ENCODE measurements at places on chromosomes 5 and 9.

DNA sequence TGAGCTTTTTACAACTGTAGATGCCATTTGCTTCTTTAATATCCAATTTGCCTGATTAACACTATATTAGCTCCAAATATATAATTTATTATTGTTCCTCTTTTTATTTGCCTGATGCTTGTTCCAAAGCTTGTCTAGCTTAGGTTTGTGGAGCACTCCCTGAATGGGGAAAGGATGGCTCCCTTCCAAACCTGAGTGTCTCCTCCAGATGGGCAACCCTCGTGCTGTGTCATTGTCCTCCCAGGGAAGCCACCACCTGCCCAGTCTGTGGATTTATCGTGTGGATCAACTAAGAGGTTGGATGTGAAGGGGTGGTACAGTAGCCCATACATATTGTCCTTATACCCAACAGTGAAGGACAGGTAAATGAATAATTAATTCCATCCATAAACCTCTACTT is 404.9 kb downstream of the CDK5RAP2 start:
- DNase-seq, result no peak

- no peak for DNase-seq
These were observed 14.0 kb downstream of the OBP2B start for GRCh38 chr9:133195029-133195428.

- no peak for DNase-seq
These were observed 8.1 kb downstream of the PRDM12 start for GRCh38 chr9:130672466-130672865.

- DNase-seq, result no peak
These were observed 1.6 kb downstream of the DNLZ start for GRCh38 chr9:136361754-136362449.

DNA sequence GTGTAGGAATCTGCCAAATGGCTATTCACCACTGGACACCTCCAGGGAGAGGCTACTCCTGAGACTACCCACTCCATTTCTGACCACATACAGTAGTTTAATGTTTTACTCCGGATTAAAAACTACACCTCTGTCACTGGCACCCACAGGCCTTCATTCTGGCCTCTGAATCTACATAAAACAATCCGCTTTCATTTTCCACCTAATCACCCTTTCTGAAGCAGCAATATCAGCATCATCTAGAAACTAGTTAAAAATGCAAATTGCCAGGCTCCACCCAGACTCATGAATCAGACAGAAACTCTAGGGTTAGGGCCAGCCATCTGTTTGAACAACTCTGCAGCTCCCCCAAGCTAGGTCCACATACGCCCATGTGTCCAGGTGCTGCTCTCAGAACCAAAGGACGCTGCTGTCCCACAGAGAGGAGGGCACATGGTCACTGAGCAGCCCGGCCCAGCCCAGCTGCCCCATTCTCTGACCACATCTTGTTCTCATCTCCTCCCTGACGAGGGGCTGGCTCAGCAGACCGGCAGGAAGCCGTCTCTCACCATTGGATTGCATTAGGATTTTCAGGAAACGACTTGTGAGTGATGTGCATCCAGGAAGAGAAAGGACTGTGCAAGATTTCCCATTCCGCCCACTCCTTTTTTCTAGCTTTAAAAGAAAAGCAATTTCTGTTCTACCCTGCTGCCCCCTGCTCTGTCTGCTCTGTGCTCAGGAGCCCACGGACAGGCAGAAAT is 34.7 kb downstream of the ADAM19 start:
- DNase-seq, result peak; percentile 77

DNA sequence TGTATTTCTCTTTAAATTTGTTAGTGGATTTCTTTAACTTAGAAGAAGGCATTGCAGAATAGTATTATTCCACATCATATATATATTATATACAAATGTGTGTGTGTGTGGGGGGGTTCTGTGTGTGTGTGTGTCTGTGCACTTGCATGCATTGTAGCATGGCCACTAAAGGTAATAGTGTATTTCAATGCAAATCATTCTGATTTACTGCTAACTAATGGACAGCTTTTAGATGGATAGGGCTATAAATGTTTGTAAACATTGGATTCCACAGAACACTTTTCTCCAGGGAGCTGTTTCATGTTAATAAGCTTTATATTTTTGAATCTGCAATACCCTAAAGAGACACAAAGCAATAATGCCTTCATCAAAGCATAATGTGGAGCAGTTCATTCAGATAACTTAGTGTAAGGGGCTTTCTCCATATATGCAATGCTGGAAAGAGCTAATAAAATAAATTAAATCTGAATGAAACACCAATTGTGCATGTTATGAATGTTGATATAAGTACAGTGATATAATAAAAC is 496.7 kb upstream of the CDH9 start:
- DNase-seq, result no peak

DNA sequence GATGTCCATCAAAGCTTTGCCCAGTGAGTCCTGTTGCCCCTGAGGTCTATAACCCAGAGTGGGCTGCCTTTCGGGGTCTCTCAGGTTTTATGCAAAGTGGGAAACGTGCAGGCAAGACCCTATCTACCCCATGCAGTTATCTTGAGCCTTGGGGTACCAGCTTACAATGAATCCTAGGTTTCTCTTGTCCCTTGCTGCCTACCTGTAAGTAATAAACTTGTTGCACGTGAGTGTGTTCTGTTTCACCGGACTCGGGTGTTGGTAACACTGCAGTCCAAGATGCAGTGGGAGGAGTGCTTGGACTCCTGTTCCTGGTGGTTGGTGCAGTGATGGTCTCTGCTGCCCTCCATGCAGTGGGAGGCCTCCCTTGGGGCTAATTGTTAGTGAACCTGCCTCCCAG is 85.6 kb upstream of the ALDH1B1 start:
- no peak for DNase-seq

Measured in fibroblast of skin of right biceps (primary cell).